ENCODE measurements at places on chromosomes 16 and 17. TPM values are rescaled to one million over a fixed set of nuclear protein-coding genes. Genes with fewer than 3 reads are reported as not detected.

SOX8 gene
- total RNA-seq: 4.5 TPM

DPEP2 gene
- total RNA-seq: 2.0 TPM

CPHXL2 gene
- total RNA-seq: not detected

P4HB gene
- total RNA-seq: 269 TPM

C16orf74 gene
- total RNA-seq: 0.83 TPM

FBXL16 gene
- 0.45 TPM for total RNA-seq

CETP gene
- total RNA-seq: not detected

HOXB1 gene
- total RNA-seq: not detected

GRCh38 chr16:68607443-68607842 is 37.7 kb upstream of the CDH3 start:
- DNase-seq: no peak

DNA sequence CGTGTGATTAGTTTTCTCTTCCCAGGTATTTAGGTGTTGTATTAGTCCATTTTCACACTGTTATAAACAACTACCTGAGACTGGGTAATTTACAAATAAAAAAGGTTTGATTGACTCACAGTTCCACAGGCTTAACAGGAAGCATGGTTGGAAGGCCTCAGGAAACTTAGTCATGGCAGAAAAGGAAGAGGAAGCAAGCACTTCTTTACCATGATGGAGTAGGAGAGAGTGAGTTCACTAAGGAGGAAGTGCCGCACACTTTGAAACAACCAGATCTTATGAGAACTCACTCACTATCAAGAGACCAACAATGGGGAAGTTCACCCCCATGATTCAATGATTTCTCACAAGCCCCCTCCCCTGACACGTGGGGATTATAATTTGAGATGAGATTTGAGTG is 1343.7 kb upstream of the GOT2 start:
- no peak for DNase-seq

DNA sequence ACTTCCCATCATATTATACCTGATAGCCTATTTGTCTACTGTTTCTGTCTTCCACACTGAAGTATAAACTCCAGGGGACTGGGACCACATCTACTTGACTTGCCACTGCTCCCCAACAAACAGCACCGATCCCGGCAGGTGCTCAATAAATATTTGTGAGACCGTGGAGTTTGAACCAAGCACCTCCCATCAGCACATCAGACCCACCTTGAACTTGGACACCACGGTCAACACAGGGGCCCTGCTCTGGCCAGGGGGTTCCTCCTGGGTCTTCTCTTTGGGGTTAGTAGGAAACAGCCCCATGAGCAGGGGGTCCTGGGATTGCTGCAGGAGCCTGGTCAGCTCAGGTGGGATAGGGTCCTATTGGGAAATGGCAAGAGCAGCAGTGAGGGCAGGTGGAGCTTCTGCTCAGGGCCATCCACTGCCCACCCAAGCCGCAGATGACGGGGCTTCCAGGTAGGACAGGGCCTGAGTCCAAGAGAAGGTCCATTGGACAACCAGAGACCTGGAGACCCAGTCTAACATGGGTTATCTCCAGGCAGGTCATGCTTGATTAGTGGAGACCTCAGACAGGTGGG is 19.9 kb downstream of the ZNHIT3 start:
- no peak for DNase-seq

GRCh38 chr17:48961516-48962233 is 6.7 kb downstream of the GIP start:
- no peak for DNase-seq

- DNase-seq: no peak
Measured at GRCh38 chr17:32783602-32784001, 93.3 kb downstream of the MYO1D start.

DNA sequence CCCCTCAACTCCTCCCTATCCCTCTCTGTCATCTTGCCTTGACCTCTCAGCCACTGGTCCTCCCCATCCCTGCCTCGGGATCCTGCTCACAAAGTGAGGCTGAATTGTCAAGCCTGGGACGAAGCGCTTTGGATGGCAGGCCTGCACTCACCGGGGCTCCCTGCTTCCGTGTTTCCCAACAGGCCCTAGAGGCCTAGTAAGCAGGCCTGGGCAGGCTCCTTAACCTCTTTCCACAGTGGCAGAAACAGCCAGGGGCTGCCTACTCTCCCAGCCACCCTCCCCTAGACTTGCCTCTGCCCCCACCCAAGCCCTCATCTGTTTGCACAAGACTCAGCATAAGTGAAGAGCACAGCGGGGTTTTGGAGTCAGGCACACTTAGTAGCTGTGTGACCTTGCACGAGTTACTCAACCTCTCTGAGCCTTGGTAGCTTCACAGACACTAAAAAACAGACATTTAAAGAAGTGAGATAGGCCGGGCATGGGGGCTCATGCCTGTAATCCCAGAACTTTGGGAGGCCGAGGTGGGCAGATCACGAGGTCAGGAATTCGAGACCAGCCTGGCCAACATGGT is 5.0 kb upstream of the FADS6 start:
- DNase-seq: no peak

DNA sequence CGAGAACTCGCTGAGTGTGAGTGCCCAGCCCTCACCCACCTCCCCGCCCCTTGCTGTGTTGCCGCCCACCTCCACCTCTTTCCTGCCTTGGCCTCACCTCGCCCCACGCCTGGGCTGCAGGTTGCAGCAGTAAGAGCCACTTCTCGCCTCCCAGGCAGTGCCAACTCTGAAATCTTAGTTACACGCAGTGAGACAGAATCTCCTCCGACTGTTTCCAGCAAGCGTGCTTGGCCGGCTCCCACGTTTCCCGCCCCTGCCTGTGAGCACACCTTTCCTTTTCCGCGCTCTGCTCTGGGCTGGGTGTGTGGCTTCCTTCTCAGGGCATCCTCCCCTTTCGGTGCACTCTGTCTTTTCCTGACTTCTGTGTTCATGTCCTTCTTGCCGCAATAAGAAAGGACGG is 5.7 kb downstream of the ENGASE start:
- no peak for DNase-seq

DNA sequence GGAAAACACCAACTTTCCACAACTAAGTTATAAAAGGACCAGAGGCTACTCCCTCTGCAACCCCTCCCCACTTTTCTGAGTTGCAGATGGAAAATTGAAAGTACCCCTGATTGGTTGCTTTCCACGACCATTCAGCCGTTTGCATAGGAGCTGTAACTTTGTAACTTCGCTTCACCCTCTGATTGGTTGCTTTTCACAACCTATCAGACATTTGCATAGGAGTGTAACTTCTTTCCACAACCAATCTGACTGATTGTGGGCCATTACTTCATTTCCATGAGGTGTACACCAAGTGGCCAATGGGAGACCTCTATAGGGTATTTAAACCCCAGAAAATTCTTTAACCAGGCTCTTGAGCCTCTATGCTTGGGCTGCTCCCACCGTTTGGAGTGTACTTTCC is 644.1 kb downstream of the WWOX start:
- no peak for DNase-seq

DNA sequence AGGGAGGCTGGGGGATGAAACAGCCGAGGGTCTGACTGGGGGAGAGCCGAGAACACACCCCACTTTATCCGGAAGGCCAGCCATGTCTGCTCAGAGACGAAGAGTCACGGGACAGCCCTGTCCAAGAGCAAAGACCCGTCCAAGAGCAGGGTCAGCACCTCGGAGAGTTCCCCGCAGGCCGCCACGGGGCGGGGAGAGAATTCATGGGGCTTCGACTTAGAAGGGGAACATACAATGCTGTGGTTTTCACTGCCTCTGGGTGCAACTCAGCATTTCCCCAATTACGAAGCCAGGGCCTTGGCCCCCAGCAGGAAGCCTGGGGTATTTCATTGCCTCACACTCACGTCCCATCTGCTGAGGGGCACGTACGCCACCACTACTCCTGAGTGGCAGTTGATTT is 59.3 kb downstream of the JPH3 start:
- no peak for DNase-seq

DNA sequence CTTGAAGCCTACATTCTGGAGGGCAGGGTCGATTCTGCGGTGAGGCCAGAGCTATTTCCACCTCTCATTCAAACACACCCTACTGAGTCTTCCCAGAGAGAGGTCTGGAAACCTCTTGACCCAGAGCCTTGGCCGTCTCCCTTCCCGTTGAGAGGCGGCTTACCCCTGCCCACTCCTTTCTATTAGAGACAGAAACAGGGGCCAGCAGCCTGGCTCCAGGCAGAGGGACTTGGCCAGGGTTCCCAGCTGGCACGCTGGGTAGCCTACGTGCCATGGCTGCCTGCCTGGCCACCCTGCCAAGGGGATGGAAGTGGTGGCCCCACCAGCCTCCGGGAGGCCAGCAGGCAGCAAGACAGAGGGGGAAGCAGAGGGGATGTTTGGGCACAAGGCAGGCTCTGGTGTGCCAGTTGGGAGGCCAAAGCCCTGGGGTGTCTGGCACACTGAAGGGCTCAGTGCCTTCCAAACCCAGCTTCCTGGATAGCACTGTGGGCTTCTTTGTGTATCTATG is 6.0 kb downstream of the STAC2 start:
- no peak for DNase-seq

GRCh38 chr16:54412037-54412436 is 125.5 kb upstream of the IRX3 start:
- DNase-seq: no peak

- no peak for DNase-seq
Measured at GRCh38 chr17:75756451-75757085, 8.4 kb downstream of the GALK1 start.

GRCh38 chr17:70886648-70887047 is 717.3 kb downstream of the KCNJ2 start:
- no peak for DNase-seq

DNA sequence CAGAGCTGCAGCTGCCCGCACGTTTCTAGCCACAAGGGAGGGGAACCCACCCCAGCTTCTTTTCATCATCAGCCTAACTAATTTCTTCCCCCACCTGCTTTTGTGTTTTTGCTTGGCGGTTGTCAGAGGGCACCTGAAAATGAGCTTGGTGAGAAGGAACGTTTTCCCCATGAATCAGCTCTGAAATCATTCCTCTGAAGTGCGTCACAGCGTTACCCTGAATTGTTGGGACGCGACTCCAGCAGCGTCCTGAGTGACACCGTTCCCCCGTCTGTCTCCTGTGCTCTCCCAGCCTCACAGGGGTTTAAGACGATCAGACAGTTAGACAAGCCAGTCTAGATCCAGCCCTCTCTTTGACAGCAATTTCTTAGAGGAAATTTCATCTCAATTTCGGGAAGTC is 722.9 kb upstream of the EEF2KMT start:
- DNase-seq: no peak

- no peak for DNase-seq
Measured at GRCh38 chr16:46762583-46762982, 14.4 kb upstream of the MYLK3 start.

DNA sequence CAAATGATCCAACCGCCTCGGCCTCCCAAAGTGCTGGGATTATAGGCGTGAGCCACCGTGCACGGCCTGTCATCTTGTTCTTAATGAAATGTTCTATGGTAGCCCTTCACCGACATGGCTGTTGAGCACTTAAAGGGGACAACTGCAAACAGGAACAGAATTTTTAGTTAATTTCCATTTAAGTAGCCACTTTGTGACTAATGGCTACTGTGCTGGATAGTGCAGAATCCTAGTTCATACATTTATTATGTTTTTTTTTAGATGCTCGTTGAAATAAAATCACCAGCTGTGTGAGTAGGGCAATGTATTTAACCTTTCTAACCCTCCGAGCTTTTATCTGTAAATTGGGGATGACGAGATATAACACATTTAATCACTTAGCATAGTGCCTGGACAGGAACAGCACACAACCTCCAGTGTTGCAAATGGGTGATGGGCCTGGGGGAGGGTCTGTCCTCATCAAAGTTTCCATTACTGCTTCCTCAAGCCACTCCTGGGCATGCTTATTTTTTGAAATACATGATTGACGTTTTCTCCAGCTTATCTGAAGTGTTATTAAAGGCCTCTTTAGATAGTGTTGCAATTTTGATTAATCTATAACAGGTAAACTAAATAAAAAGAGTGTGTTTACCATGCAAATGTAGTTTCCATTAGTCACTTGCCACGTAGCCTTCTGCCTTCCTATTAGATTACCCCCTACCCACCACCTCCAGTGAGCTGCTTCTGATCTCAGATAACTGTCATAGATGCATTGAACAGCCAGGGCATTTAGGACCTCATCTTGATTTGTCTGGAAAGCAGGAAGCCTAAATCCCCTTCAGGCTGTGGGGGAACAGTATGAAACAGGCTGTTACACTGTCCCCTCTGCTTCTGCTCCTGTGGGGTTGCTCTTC is 42.5 kb upstream of the TANC2 start:
- peak; percentile 29 for DNase-seq

- DNase-seq: no peak
Measured at GRCh38 chr17:3962217-3962964, 1.8 kb downstream of the ATP2A3 start.

All from esophagus muscularis mucosa (tissue), 4 donors.